ENCODE measurements at places on chromosomes 7 and 10. TPM values are rescaled to one million over a fixed set of nuclear protein-coding genes. Genes with fewer than 3 reads are reported as not detected.

RSPH10B2 gene
- 0.44 TPM for total RNA-seq

AKR1C4 gene
- not detected for total RNA-seq

POU6F2 gene
- total RNA-seq: not detected

CTAGE4 gene
- total RNA-seq: 0.80 TPM

KIF11 gene
- total RNA-seq: 1.6 TPM

C10orf62 gene
- 0.32 TPM for total RNA-seq

DNA sequence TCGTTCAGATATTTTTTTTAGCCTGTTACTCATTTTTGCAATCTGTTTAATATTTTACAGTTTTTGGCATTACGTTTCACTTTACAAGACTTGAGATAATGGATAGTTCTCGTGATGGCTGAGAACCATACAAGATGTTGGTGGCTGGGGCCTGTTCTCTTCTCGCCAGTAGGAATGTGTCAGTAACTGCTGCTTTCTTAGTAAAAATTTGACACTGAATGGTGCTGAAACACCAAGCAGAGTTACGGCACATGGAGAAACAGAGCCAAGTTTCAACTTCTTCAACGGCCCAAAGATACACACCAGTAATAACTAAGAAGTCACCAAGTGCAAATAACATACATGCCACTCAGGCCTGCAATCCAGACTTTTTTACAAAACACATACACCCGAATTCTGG, 130.4 kb downstream of the NRP1 start:
- no peaks in the 10 kb centered on the region for H3K4me1 ChIP-seq
- no peak for DNase-seq
- no peaks in the 10 kb centered on the region for H3K36me3 ChIP-seq
- no peak overlapping the region for H3K4me3 ChIP-seq

DNA sequence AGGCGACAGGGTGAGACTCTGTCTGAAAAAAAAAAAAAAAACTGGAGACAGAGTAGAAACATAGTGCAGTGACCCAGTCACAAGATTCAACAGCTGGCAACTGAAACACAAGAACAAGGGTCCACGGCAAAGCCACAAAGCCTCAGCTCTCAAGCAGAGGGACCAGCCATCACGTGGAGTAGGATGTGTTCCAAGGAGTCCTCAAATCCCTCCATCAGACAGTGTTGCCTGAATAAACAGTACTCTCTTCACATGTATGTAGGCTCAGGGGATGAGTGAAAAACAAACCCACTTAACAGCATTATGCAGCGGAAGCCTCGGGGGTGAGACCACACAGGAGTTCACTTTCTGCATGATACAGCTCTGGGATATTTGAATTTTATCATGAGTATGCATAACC, 62.0 kb downstream of the SLIT1 start:
- no peak overlapping the region for H3K4me3 ChIP-seq
- no peaks in the 10 kb centered on the region for H3K4me1 ChIP-seq
- H3K27ac ChIP-seq: no peak overlapping the region
- DNase-seq: no peak

GRCh38 chr7:11231190-11231589, 257.5 kb downstream of the PHF14 start:
- H3K4me3 ChIP-seq: no peak overlapping the region
- H3K36me3 ChIP-seq: no peaks in the 10 kb centered on the region
- no peaks in the 10 kb centered on the region for H3K27me3 ChIP-seq

GRCh38 chr7:75715864-75716263, 22.9 kb downstream of the HIP1 start:
- H3K4me1 ChIP-seq: no peaks in the 10 kb centered on the region
- H3K4me3 ChIP-seq: no peak overlapping the region
- H3K27ac ChIP-seq: no peak overlapping the region
- H3K27me3 ChIP-seq: no peaks in the 10 kb centered on the region
- no peaks in the 10 kb centered on the region for H3K36me3 ChIP-seq

GRCh38 chr10:28284126-28284525, 18.7 kb downstream of the MPP7 start:
- H3K27ac ChIP-seq: peak overlapping the region; percentile 23
- H3K27me3 ChIP-seq: no peaks in the 10 kb centered on the region
- no peaks in the 10 kb centered on the region for H3K4me1 ChIP-seq
- no peaks in the 10 kb centered on the region for H3K36me3 ChIP-seq

- H3K27ac ChIP-seq: no peak overlapping the region
- no peaks in the 10 kb centered on the region for H3K4me1 ChIP-seq
- DNase-seq: no peak
- H3K27me3 ChIP-seq: no peaks in the 10 kb centered on the region
- no peak overlapping the region for H3K4me3 ChIP-seq
Observed at GRCh38 chr7:50552921-50553320, 12.3 kb downstream of the DDC start.

DNA sequence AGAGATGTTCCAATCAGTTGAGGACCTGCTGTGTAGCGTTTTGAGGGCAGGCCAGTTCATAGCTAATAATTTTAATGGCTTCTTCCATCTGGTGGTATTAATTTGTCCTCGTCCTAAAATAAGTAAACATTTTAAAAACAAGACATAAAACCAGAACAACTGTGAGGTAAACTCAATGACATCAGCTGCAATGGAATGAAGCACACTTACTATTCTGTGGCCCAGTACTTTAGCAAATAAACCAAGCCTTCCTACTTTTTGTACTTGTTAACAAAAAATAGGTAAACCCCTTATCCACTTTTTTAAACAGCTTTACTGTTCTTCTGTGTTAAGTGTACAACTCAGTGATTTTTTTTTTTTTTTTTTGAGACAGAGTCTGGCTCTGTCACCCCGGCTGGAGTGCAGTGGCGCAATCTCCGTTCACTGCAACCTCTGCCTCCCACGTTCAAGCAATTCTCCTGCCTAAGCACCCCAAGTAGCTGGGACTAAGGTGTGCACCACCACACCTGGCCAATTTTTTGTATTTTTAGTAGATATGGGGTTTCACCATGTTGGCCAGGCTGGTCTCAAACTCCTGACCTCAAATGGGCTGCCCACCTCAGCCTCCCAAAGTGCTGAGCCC, 28.9 kb upstream of the FZD1 start:
- no peaks in the 10 kb centered on the region for H3K4me1 ChIP-seq
- no peak for DNase-seq
- no peaks in the 10 kb centered on the region for H3K36me3 ChIP-seq
- no peak overlapping the region for H3K4me3 ChIP-seq
- no peak overlapping the region for H3K27ac ChIP-seq

DNA sequence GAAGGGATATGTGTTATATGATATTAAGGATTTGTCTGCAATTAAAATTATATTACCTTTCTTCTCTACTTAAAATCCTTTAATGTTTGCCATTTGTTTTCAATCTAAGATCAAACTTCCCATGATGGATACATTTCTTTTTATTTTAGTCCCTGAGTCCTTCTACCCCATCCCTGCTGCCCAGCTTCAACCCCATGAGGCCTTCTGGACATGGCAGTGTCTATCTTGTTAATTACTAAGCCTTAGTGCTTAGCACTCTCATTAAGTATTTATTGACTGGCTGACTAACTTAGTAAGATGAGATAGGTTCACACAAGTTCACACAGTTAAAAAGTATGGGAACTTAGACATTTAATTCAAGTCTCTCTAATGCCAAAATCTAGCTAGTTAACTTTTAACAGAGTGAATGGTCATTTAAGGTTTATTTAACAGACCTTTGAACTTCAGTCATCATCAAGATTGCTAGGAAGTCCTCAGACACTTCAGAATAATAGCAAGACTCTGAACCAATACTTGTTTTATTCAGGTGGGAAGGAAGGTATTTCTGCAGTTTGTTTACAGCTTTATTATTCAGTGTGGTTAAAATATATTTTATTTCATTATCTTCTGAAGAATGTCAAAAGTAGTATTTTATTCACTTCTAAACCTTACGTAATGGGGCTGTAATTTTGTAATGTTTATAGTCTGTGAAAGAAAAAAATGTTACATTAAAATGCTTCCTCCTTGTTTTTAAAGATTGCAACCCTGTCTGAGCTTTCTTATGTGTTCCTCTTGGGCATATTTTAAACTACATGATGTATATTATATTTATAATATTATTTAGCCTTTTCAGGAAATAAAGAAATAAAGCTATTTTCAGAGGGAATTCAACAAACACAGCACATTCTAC, 848.9 kb downstream of the REEP3 start:
- no peaks in the 10 kb centered on the region for H3K27me3 ChIP-seq
- no peaks in the 10 kb centered on the region for H3K4me1 ChIP-seq
- no peak overlapping the region for H3K4me3 ChIP-seq

DNA sequence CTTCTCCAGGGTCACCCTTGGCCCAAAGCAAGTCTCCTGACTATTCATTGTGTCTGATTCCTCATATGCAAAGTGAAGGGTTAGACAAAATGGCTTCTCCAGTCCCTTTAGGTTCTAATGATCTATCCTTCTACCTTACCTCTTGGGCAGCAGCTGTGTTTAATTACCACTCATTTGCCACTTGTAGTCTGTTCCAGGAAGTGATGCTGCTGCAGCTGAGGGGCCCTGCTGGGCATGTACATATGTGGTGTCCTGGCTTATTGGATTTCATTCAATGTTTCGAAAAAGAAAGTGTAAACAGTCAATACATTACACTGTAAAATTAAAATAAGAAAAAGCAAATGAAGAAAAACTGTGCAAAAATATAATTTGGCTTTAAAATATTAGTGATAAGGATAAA, 36.6 kb downstream of the SCIN start:
- H3K27me3 ChIP-seq: no peaks in the 10 kb centered on the region
- H3K4me1 ChIP-seq: no peaks in the 10 kb centered on the region
- DNase-seq: no peak
- H3K27ac ChIP-seq: no peak overlapping the region

DNA sequence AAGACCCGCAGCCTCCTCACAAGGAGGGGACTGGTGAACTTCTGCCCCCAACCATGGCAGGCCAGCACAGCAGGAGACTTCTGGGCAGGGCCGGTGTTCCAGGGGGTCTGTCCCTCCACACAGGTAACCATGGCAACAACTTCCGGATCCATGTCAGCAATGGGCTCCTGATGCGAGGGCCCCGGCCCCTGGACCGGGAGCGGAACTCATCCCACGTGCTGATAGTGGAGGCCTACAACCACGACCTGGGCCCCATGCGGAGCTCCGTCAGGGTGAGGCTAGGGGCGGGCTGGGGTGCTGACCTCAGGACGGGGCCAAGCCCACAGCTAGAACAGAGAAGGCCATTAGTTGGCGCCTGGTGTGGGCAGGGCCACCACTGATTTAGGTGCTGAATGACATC, 5.7 kb upstream of the C10orf105 start:
- H3K4me1 ChIP-seq: peaks cover 11% of the 10 kb centered on the region
- DNase-seq: no peak
- no peaks in the 10 kb centered on the region for H3K27me3 ChIP-seq
- no peaks in the 10 kb centered on the region for H3K36me3 ChIP-seq
- H3K27ac ChIP-seq: no peak overlapping the region
- H3K4me3 ChIP-seq: no peak overlapping the region

- H3K4me3 ChIP-seq: no peak overlapping the region
- no peak overlapping the region for H3K27ac ChIP-seq
- H3K4me1 ChIP-seq: no peaks in the 10 kb centered on the region
- H3K36me3 ChIP-seq: no peaks in the 10 kb centered on the region
Observed at GRCh38 chr7:85001495-85002345, 185.1 kb downstream of the SEMA3D start.

DNA sequence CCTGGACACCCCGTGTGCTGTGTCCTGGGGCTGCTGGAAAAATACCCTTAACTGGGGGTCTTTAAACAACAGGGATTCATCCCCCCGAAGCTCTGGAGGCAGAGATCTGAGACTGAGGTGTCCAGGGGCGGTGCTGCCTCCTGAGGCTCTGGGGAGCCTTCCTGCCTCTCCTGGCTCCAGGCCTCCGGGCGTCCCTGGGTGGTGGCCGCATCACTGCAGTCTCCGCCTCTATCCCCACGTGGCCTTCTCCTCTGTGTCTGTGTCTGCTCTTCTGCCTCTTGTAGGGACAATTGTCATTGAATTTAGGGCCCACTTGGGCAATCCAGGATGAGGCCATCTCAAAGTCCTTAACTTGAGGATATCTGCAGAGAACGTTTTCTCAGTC, 216.6 kb downstream of the WDR37 start:
- no peak overlapping the region for H3K4me3 ChIP-seq
- no peak overlapping the region for H3K27ac ChIP-seq

DNA sequence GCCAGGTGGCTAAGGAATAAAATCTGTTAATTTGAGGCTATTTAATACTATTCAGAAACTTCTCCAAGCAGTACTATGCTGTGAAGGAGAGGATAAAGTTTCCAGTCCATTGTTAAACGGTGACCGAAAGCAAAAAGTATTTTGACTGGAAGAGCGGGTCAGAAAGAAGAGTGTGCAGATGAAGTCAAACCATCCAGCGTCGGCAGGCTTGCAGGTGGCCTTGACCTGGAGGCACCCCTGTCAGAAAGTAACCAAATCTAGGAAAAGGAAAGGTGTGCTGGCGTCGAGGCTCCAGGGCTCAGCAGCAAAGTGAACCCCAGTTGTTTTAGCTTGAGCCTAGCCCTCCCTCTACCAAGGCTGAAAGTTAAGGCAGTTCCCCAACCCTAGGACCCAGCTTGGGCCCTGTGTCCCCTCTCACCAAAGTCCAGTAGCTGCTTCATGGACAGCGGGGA, 544 bp downstream of the PDK4 start:
- peaks cover 7% of the 10 kb centered on the region for H3K4me1 ChIP-seq
- H3K27me3 ChIP-seq: no peaks in the 10 kb centered on the region
- H3K36me3 ChIP-seq: peaks cover 15% of the 10 kb centered on the region
- H3K4me3 ChIP-seq: peak overlapping the region; percentile 82
- no peak for DNase-seq

DNA sequence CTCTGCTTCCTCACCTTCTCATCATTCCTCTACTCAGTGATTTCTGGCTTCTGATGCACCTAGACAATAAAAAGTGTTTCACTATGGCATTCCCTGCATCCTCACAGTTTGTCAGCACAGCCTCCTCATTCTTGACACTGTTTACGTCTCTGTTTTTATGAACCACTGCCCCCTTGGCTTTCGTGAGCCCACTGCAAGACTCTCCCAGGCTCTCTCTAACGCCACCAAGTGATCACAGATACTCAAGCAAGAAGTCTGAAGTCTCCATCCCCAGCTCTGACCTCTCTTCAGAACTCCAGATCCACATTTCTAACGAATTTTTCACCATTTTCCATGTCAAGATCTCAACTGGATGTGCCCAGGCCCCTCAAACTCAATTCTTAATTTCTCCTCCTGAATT, 8.9 kb downstream of the SLC16A9 start:
- DNase-seq: no peak
- H3K36me3 ChIP-seq: no peaks in the 10 kb centered on the region
- H3K4me3 ChIP-seq: no peak overlapping the region
- no peaks in the 10 kb centered on the region for H3K27me3 ChIP-seq

GRCh38 chr10:126252884-126253610, 135.2 kb downstream of the ADAM12 start:
- H3K4me1 ChIP-seq: peaks cover 13% of the 10 kb centered on the region
- H3K4me3 ChIP-seq: no peak overlapping the region
- no peaks in the 10 kb centered on the region for H3K27me3 ChIP-seq
- peak overlapping the region; percentile 78 for H3K27ac ChIP-seq

GRCh38 chr10:56928714-56929113, 567.7 kb upstream of the ZWINT start:
- DNase-seq: no peak
- no peak overlapping the region for H3K4me3 ChIP-seq
- H3K27me3 ChIP-seq: no peaks in the 10 kb centered on the region
- no peaks in the 10 kb centered on the region for H3K36me3 ChIP-seq
- no peaks in the 10 kb centered on the region for H3K4me1 ChIP-seq

- no peak for DNase-seq
- no peaks in the 10 kb centered on the region for H3K36me3 ChIP-seq
- no peak overlapping the region for H3K4me3 ChIP-seq
Observed at GRCh38 chr10:26214551-26215395, 1.8 kb upstream of the GAD2 start.

Measured in breast epithelium (tissue), 4 donors.